Frontal cortex (tissue), 4 donors: ENCODE measurements at places on chromosomes 1 and 21. TPM values are rescaled to one million over a fixed set of nuclear protein-coding genes. Genes with fewer than 3 reads are reported as not detected.
A peak's percentile ranks its signal among the peaks of the same experiment; 100 is the strongest.

- no peak for DNase-seq
Observed at GRCh38 chr1:68848017-68848416, 351.1 kb upstream of the DEPDC1 start.

Gene LMOD1
- total RNA-seq: 0.41 TPM

Gene NLRP3
- total RNA-seq: 0.82 TPM

Gene SYTL1
- total RNA-seq: not detected

GRCh38 chr21:45742247-45742646 lies 98.7 kb downstream of the PCBP3 start:
- DNase-seq: no peak

Gene WDR4
- total RNA-seq: 10.2 TPM

DNA sequence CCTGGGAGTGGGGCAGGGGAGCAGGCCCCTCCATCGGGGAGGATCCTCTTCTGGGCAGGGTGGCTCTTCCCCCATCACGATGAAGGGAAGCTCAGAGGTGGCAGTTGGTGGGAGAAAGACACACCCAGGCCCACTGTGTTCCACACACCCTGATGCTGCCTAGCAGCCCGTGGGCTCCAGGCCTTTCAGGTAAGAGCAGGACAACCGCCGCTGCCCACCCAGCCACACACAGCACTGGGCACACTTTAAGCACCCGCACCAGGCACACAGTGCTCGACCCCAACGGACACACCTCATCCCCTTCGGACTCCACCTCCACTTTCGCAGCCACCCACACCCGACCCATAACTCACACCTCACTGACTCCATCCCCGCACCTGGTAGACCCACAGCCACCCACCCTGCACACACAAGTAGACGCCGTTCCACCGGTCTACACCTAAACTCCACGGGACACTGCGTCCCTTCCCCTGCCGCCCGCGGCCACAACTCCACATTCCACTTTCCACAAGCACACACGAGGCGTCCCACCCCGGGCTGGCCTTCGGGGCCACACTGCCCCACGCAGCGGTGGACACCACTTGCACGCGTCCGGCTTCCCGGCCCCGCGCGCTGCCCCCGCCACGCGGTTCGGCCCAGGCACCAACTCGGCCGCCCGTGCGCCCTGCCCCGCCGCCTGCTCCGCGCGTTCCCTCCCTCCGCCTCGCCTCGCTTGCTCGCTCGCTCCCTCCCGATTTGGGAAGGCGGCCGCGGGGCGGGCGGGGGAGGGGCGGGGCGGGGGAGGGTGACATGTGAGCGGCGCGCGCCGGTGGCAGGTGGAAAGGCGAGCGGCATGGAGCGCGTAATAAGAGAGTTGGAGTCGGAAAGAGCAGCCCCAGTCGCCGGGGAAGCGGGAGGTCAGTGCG lies at the start of gene KCNQ4:
Gene KCNQ4 (plus strand): TSS at position 787 of the 905 bp plus-strand sequence. CDS start 307 bp downstream, outside the sequence.
- peak; percentile 66 for DNase-seq

- DNase-seq: no peak
Observed at GRCh38 chr1:98690576-98690975, 29.1 kb downstream of the SNX7 start.

Gene LAMB3
- 0.82 TPM for total RNA-seq
